ENCODE measurements at places on chromosomes 3 and 15. TPM values are rescaled to one million over a fixed set of nuclear protein-coding genes. Genes with fewer than 3 reads are reported as not detected.

DNA sequence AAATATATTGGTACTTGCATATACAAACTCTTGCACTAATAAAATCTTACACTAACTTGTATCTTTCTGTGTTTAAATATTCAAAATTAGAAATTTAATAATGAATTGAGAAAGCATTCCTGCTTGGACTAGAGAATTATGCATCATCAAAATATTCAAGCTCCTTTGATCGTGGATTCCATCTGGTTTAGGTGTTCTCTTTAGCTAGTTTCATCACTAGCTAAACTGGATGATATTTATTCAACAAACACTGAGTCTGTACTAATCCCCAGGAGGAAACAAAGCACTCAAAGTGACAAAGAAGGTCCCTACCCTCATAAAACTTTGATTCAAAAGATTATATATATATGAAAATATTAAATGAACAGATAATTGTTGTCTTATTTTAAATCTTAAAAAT lies 1360.9 kb upstream of the ALCAM start:
- no peaks in the 10 kb centered on the region for H3K4me1 ChIP-seq
- H3K4me3 ChIP-seq = no peak overlapping the region
- no peak overlapping the region for H3K27ac ChIP-seq
- no peak for DNase-seq
- H3K36me3 ChIP-seq = no peaks in the 10 kb centered on the region

GRCh38 chr15:88656760-88657221 lies 18.0 kb downstream of the ISG20 start:
- DNase-seq = no peak
- no peaks in the 10 kb centered on the region for H3K27me3 ChIP-seq
- H3K27ac ChIP-seq = no peak overlapping the region
- H3K4me1 ChIP-seq = peaks cover 27% of the 10 kb centered on the region
- no peak overlapping the region for H3K4me3 ChIP-seq

GRCh38 chr3:134822090-134822489 lies 27.0 kb downstream of the EPHB1 start:
- H3K4me1 ChIP-seq = no peaks in the 10 kb centered on the region
- no peaks in the 10 kb centered on the region for H3K36me3 ChIP-seq
- no peak overlapping the region for H3K27ac ChIP-seq

- H3K27me3 ChIP-seq = no peaks in the 10 kb centered on the region
- no peaks in the 10 kb centered on the region for H3K4me1 ChIP-seq
- no peak overlapping the region for H3K27ac ChIP-seq
- H3K4me3 ChIP-seq = no peak overlapping the region
These were observed 316.4 kb downstream of the THSD4 start for GRCh38 chr15:71431343-71432336.

DNA sequence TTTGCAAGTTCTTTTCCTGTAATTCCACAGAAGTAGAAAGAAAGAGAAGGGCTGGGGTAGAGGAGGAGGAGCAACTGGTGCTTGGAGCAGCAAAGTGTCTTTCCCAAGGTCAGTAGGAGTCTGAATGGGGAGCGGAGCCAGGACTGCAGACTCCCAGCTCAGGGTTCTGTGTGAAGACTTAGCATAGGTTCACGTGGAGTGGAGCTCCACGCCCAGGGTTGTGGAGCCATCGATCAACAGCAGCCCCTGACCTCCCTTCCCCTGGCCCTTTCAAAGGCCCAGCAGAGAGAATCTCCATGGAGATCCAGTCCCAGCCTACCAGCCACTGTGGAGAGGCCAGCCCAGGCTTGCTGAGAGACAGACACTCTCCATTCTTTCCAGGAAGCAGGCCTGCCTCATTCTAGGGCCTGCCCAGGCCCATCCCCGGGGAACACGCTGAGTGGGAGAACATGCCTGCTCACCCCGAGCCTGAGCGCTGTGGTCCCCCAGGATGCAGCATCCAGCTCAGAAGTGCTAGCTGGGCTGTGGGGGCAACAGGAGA lies 62.1 kb downstream of the CORO2B start:
- H3K27me3 ChIP-seq = no peaks in the 10 kb centered on the region
- H3K36me3 ChIP-seq = no peaks in the 10 kb centered on the region
- H3K27ac ChIP-seq = peak overlapping the region; percentile 63
- DNase-seq = peak; percentile 40
- H3K4me3 ChIP-seq = no peak overlapping the region

GRCh38 chr3:75737831-75738493 lies 47.4 kb downstream of the ZNF717 start:
- H3K4me1 ChIP-seq = no peaks in the 10 kb centered on the region
- peak; percentile 36 for DNase-seq
- H3K4me3 ChIP-seq = no peak overlapping the region
- no peak overlapping the region for H3K27ac ChIP-seq

GRCh38 chr3:114451561-114452018 lies 157.8 kb downstream of the TIGIT start:
- H3K27ac ChIP-seq = 0 out of 2 replicates have a peak overlapping the region, but pooled peaks have one; percentile 31
- H3K4me1 ChIP-seq = peaks cover 30% of the 10 kb centered on the region
- no peaks in the 10 kb centered on the region for H3K27me3 ChIP-seq
- H3K36me3 ChIP-seq = no peaks in the 10 kb centered on the region
- peak overlapping the region; percentile 59 for H3K4me3 ChIP-seq

DNA sequence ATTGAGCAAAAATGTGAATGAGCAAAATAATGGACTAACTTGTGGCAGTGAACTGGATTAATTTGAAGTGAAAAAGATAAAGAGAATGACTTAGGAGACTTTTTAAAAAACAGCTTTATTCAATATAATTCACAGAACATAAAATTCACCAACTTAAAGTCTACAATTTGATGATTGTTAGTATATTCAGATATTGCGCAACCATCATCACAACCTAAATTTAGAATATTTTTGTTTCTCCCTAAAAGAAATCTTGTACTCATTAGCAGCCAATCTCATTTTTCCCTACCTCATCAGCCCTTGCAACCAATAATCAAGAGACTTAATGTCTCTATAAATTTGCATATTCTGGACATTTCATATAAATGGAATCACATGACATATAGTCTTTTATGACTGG lies 496.5 kb downstream of the IGSF11 start:
- H3K27ac ChIP-seq = no peak overlapping the region
- no peaks in the 10 kb centered on the region for H3K27me3 ChIP-seq
- no peaks in the 10 kb centered on the region for H3K36me3 ChIP-seq

DNA sequence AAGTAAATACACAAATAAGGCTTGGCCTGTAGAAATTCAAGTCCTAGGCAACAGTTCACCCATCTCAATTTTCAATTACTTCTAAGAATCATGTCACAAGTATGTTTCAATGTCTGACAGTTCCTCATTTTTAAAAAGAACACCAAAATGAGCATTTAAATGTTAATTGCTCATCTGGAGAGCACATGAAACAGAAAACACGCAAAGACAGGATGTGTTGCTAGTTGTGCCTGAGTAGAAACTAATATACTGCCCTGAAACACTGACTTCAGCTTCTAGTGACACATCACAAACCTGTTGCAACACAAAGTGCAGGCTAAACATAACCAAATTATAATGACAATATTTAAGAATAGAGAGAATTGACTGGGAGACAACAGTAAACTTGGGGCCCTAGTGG lies 167.3 kb upstream of the THBS1 start:
- no peaks in the 10 kb centered on the region for H3K36me3 ChIP-seq
- H3K27me3 ChIP-seq = no peaks in the 10 kb centered on the region
- peaks cover 41% of the 10 kb centered on the region for H3K4me1 ChIP-seq
- H3K27ac ChIP-seq = peak overlapping the region; percentile 46
- peak; percentile 80 for DNase-seq
- H3K4me3 ChIP-seq = no peak overlapping the region

GRCh38 chr3:6512172-6512800 lies 348.6 kb upstream of the GRM7 start:
- H3K36me3 ChIP-seq = no peaks in the 10 kb centered on the region
- no peak overlapping the region for H3K4me3 ChIP-seq
- no peaks in the 10 kb centered on the region for H3K27me3 ChIP-seq
- no peaks in the 10 kb centered on the region for H3K4me1 ChIP-seq
- H3K27ac ChIP-seq = no peak overlapping the region

DNA sequence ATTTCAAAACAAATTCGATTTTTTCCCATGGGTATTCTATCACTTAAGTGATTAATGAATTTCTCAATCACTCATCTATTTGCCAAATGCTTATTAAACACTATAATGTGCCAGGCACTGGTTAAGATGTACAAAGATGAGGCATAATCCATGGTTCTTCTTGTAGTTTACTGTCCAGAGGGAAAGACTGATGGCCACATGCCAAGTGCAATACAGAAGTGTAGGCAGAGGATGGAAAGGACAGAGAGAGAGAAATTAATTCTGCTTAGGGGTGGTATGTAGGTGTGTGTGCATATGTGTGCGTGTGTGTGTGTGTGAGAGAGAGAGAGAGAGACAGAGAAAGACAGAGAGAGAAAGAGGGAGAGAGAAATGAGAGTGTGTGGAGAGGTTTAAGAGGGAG lies 120.8 kb upstream of the CCNL1 start:
- no peak overlapping the region for H3K4me3 ChIP-seq
- peak; percentile 35 for DNase-seq
- no peak overlapping the region for H3K27ac ChIP-seq
- no peaks in the 10 kb centered on the region for H3K27me3 ChIP-seq
- H3K4me1 ChIP-seq = peaks cover 29% of the 10 kb centered on the region
- no peaks in the 10 kb centered on the region for H3K36me3 ChIP-seq

DNA sequence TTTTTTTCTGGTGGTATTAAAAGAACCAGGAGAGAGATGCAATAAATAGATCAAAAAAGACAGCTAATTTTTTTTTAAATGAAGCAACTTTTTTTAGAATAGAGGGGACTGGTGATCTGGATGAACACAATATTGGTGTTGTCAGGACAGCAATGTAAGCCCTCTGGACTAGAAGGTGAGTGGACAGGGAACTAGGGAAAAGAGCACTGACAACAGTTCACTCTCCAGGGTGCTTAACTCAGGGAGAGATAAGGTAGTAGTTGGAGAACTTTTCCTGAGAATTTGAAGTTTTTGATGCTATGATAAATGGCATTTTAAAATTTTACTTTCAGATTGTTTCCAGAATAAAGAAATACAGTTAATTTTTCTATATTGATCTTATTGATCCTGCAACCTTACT lies 158.3 kb upstream of the STAC start:
- peak; percentile 12 for DNase-seq
- H3K27me3 ChIP-seq = no peaks in the 10 kb centered on the region
- peaks cover 5% of the 10 kb centered on the region for H3K4me1 ChIP-seq

DNA sequence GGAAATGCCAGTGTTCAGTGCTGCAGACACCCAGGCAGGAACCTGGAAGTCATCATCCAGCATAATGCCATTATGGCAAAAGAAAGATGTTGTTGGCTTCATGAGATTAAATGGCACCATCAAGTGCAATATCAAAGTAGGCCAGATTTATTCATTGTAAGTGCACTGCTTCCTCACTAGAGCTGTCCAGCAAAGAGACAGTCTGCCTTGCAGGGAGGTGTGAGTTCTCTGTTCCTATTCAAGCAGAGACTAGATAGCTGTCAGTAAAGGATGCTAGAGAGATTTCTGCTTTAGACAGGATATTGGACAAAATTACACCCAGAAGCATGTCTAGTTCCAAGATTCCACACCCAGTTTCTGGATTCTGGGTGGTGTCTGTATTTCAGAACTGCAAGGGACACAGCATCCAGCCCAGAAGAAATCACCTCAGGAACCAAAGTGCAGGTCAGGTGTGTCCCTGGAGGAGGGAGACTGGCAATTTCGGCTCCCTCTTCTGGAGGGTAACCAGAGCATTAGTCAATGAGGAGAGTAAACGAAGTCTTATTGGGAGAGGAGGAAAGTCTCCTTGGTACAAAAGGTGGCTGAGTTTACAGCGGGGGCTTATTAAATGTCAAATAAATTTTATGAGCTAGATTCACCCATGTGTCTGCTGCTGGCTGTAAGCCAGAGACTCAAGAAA lies 377.3 kb downstream of the EPHB1 start:
- DNase-seq = no peak
- H3K36me3 ChIP-seq = no peaks in the 10 kb centered on the region
- no peaks in the 10 kb centered on the region for H3K27me3 ChIP-seq
- no peak overlapping the region for H3K4me3 ChIP-seq
- no peaks in the 10 kb centered on the region for H3K4me1 ChIP-seq

DNA sequence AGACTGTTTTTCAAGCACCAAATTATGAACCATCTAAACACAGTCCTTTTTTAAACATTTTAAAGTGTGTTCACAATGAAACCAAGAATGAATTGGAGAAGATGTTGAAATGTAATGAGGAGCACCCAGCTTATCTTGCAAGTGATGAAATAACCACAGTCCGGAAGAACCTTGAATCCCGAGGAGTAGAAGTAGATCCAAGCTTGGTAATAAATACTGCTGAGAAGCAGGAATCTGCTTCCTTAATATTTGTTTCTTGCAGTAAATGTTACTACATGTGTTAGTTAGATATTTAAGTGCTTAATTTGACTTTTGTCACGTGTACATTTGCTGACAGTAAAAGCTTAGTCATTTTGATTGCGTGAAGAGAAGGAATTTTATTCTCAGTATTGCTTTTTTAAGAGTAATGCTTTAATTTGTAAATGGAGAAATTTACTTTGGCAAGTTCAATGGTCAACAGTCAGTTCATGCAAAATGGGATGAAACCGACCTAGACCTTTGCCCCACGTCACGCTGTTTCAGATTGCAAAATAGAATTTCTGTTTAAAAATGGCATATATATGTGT lies 69.8 kb downstream of the OPA1 start:
- H3K4me3 ChIP-seq = no peak overlapping the region
- no peaks in the 10 kb centered on the region for H3K4me1 ChIP-seq
- no peak for DNase-seq
- H3K27me3 ChIP-seq = no peaks in the 10 kb centered on the region
- no peak overlapping the region for H3K27ac ChIP-seq

- H3K36me3 ChIP-seq = peaks cover 14% of the 10 kb centered on the region
- no peak for DNase-seq
- H3K27ac ChIP-seq = no peak overlapping the region
- H3K4me3 ChIP-seq = no peak overlapping the region
- no peaks in the 10 kb centered on the region for H3K4me1 ChIP-seq
These were observed 33.0 kb downstream of the ANP32A start for GRCh38 chr15:68787609-68788263.

DNA sequence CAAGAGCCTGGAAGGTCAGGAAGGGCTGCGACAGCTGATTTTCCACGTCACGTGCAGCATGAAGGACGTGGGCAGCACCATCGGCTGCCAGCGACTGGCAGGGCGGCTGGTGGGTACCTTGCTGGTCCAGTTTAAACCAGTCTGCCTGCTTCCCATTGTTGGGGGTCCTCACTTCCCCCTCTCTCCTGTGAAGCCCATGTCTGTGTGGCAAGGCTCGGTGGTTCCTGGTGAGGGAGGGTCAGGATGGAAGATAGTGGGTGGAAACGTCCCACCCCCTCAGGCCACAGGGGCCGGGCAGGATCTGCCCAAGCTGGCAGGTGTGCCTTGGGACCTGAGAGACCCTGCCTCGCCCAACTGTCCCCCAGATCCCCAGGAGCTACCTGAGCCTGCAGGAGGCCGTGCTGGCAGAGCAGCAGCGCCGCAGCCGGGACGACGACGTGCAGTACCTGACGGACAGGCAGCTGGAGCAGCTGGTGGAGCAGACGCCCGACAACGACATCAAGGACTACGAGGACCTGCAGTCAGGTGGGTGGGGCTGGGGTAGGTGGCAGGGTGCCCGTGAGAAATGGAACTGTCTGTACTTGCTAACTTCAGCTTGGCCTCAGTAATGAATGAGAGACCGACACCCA lies 108.2 kb downstream of the LRRK1 start:
- DNase-seq = no peak
- H3K27me3 ChIP-seq = no peaks in the 10 kb centered on the region
- no peaks in the 10 kb centered on the region for H3K4me1 ChIP-seq
- no peak overlapping the region for H3K27ac ChIP-seq
- no peaks in the 10 kb centered on the region for H3K36me3 ChIP-seq
- H3K4me3 ChIP-seq = no peak overlapping the region

PLA2G4E gene
- total RNA-seq = not detected

ERC2 gene
- not detected for total RNA-seq

NEK10 gene
- 9.5 TPM for total RNA-seq

RPL15 gene
- 1,523 TPM for total RNA-seq

GOLGA8S gene
- 0.13 TPM for total RNA-seq

CMTM8 gene
- total RNA-seq = not detected

C3orf20 gene
- total RNA-seq = not detected

SH2D7 gene
- total RNA-seq = not detected

PLA2G4D gene
- total RNA-seq = not detected

NAALADL2 gene
- total RNA-seq = 81.0 TPM

Measured in GM23248 (cell line).